ENCODE measurements at places on chromosomes 5 and 9. TPM values are rescaled to one million over a fixed set of nuclear protein-coding genes. Genes with fewer than 3 reads are reported as not detected.

GRCh38 chr5:23437011-23437410, 70.4 kb upstream of the PRDM9 start:
- peak; percentile 0 for DNase-seq

DNA sequence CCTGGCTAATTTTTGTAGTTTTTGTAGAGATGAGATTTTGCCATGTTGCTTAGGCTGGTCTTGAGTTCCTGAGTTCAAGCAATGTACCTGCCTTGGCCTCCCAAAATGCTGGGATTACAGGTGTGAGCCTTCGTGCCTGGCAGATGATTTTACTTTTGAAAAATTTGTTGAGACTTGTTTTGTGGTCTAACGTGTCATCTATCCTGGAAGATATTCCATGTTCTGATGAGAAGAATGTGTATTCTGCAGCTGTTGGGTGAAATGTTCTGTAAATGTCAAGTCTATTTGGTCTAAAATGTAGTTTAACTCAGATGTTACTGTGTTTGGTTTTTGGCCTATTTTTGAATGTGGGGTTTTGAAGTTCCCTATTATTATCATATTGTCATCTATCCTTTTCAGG, 145.6 kb downstream of the XRCC4 start:
- DNase-seq: peak; percentile 57

GRCh38 chr9:133659516-133659915, 23.4 kb downstream of the DBH start:
- DNase-seq: no peak

- DNase-seq: peak; percentile 19
Measured at GRCh38 chr5:111364992-111365391, 140.8 kb downstream of the CAMK4 start.

DNA sequence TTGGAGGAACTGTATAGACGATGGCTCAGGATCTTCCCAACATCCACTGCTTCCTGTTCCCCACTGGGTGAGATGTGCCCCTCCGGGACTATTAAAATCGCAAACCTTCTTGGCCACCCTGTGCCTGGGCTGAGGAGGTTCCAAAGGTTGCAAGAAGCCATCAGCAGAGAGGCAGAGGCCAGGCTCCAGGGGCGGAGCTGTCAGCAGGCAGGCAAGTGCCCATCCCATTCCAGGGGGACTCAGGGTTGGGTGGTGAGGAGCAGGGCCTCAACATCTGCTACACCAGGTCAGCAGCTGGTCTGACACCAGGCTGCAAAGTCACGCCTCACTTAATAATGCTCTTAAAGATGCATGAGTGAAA, 2.2 kb downstream of the BTNL3 start:
- DNase-seq: no peak

- no peak for DNase-seq
Measured at GRCh38 chr5:26310415-26310814, 728.0 kb downstream of the CDH9 start.

DNA sequence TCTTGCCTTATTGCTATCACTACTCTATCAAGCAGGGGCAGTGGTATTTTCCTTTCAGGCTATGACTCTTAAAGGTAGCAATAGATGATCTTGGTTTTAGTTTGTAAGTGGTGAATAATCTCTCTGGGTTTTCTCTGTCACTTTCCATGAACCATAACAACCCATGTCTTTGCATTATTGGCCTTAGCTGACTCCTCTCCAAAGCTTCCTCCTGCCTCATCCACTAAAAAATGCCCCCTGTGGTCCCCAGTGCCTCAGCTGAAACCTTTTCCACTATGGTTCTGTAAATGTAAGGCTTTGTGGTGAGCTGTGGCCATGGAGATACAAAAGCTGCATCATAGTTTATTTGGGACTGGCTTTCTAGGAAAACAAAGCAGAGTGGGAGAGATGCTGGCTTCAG, 128.8 kb downstream of the GPBP1 start:
- DNase-seq: peak; percentile 17

The SPATA31E1 gene
- not detected for total RNA-seq

The CTNND2 gene
- total RNA-seq: not detected

The PCDHGA7 gene
- 0.57 TPM for total RNA-seq

The TNFSF15 gene
- 0.06 TPM for total RNA-seq

The IL4 gene
- not detected for total RNA-seq

The CTXN3 gene
- total RNA-seq: not detected

The NR5A1 gene
- total RNA-seq: not detected

Measured in LHCN-M2 (cell line).